ENCODE measurements at places on chromosomes 11 and 22. TPM values are rescaled to one million over a fixed set of nuclear protein-coding genes. Genes with fewer than 3 reads are reported as not detected.

The CEP126 gene
- total RNA-seq, result 2.1 TPM

The MMP8 gene
- not detected for total RNA-seq

The CTSW gene
- total RNA-seq, result not detected

The MMP12 gene
- not detected for total RNA-seq

The MAJIN gene
- not detected for total RNA-seq

The C11orf97 gene
- not detected for total RNA-seq

- H3K27me3 ChIP-seq, result peaks cover 7% of the 10 kb centered on the region
- H3K36me3 ChIP-seq, result no peaks in the 10 kb centered on the region
- H3K4me3 ChIP-seq, result no peak overlapping the region
- no peak for DNase-seq
- H3K4me1 ChIP-seq, result peaks cover 5% of the 10 kb centered on the region
These were observed 10.8 kb downstream of the PRR5L start for GRCh38 chr11:36306888-36307287.

- DNase-seq, result no peak
- no peaks in the 10 kb centered on the region for H3K4me1 ChIP-seq
- H3K27ac ChIP-seq, result no peak overlapping the region
- H3K27me3 ChIP-seq, result no peaks in the 10 kb centered on the region
These were observed 1046.1 kb downstream of the DLG2 start for GRCh38 chr11:84581083-84581482.

- no peak for DNase-seq
- no peak overlapping the region for H3K27ac ChIP-seq
- H3K4me3 ChIP-seq, result no peak overlapping the region
- H3K4me1 ChIP-seq, result no peaks in the 10 kb centered on the region
- H3K27me3 ChIP-seq, result peaks cover 47% of the 10 kb centered on the region
These were observed 95.0 kb downstream of the PDE2A start for GRCh38 chr11:72578991-72579815.

DNA sequence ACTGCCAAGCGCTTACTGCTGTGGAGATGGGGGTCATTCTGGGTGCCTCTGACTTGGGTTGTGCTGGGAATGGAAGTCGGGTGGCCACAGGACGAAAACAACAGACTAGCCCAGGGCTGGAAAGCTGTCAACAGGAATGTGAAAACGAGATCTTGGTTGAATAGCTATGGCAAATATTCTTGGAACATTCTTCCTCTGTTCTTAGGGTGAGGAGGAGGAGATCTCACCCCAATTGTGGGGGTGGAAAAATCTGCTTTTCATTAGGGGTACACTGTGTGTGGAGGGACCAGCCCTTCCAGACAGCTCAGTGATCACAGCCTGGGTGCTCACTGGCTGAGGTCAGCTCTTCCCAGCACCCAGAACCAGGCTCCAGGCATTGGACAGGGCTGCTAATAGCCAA, 52.0 kb upstream of the PRSS23 start:
- H3K36me3 ChIP-seq, result no peaks in the 10 kb centered on the region
- no peak for DNase-seq
- no peak overlapping the region for H3K27ac ChIP-seq
- peaks cover 2% of the 10 kb centered on the region for H3K4me1 ChIP-seq

DNA sequence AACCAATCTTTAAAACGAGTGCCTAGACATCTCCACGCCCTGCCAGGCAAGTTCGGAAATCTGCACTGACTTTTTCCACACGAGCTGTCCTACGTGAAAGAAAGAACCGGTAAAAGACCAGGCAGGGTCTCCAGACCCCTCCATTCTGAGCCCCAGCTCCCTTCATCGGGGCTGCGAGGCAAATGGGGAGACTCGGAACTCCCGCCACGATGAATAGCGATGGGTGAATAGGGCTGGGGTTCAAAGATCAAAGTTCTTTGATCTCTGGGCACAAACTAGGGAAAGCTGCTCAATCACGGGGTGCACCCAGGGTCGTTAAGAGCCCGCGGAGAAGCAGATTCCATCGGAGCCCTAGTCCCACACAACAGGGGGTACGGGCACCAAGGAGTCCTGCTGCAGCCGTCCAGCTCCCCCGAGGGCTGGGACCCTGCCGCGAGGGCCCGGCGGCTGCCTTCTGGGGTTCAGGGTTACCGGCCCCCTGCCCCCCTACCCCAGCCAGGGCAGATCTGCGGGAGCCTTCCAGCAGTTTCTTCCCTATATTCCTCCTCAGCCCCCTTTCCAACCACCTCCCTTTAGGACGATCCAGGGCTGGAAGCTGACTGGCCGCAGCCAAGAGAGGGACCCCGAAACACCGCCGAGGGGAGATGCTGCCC, 1.1 kb downstream of the LRP4 start:
- H3K27ac ChIP-seq, result peak overlapping the region; percentile 80
- peaks cover 63% of the 10 kb centered on the region for H3K27me3 ChIP-seq
- H3K36me3 ChIP-seq, result no peaks in the 10 kb centered on the region
- DNase-seq, result no peak

GRCh38 chr11:900545-900944, 10.1 kb downstream of the CHID1 start:
- DNase-seq, result no peak
- H3K4me1 ChIP-seq, result no peaks in the 10 kb centered on the region
- H3K27ac ChIP-seq, result no peak overlapping the region
- no peaks in the 10 kb centered on the region for H3K27me3 ChIP-seq
- H3K36me3 ChIP-seq, result peaks cover 8% of the 10 kb centered on the region

DNA sequence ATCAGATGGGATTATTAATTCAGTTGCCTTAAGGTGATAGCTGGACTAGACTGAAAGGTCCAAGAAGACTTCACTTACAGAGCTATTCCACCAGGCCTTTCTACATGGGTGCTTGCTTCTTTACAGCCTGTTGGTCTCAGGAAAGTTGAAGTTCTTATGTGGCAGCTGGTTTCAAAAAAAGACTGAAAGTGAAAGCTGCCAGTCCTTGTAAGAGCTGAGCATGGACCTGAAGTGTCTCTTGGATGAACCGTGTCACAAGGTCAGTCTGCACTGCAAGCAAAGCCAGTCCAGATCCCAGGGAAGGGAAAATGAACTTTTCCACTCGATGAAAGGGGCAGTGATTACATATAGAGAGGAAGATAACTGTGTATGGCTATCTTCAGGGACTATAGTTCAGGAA, 201.5 kb upstream of the LUZP2 start:
- no peaks in the 10 kb centered on the region for H3K36me3 ChIP-seq
- DNase-seq, result no peak
- H3K4me1 ChIP-seq, result no peaks in the 10 kb centered on the region
- no peak overlapping the region for H3K27ac ChIP-seq
- no peaks in the 10 kb centered on the region for H3K27me3 ChIP-seq
- no peak overlapping the region for H3K4me3 ChIP-seq

DNA sequence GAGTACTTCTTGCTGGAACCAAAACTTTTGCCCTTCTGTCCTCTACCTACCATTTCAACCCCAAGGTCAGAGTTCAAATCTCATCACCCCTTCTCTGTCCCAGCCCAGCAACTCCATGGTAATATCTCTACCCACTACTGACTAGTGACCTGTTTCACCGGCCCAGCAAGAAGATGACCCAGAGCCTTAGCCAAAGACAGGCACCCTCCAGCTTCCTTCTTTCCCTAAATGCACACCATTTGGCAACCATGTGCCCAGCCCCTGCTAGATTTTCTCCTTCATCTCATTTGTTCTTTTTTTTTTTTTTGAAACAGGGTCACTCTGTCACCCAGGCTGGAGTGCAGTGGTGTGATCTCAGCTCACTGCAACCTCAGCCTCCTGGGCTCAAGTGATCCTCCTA, 14.9 kb downstream of the ARAP1 start:
- H3K36me3 ChIP-seq, result peaks cover 6% of the 10 kb centered on the region
- H3K4me1 ChIP-seq, result peaks cover 19% of the 10 kb centered on the region
- no peak overlapping the region for H3K4me3 ChIP-seq
- no peak overlapping the region for H3K27ac ChIP-seq
- DNase-seq, result no peak

- H3K4me3 ChIP-seq, result no peak overlapping the region
- H3K27ac ChIP-seq, result no peak overlapping the region
- DNase-seq, result peak; percentile 29
These were observed 57.7 kb downstream of the BMAL1 start for GRCh38 chr11:13335319-13335718.

- H3K36me3 ChIP-seq, result no peaks in the 10 kb centered on the region
- H3K27ac ChIP-seq, result peak overlapping the region; percentile 99
- H3K4me1 ChIP-seq, result peaks cover 39% of the 10 kb centered on the region
- peak; percentile 66 for DNase-seq
- peak overlapping the region; percentile 69 for H3K4me3 ChIP-seq
These were observed 99.9 kb downstream of the MAML2 start for GRCh38 chr11:96242971-96243647.

DNA sequence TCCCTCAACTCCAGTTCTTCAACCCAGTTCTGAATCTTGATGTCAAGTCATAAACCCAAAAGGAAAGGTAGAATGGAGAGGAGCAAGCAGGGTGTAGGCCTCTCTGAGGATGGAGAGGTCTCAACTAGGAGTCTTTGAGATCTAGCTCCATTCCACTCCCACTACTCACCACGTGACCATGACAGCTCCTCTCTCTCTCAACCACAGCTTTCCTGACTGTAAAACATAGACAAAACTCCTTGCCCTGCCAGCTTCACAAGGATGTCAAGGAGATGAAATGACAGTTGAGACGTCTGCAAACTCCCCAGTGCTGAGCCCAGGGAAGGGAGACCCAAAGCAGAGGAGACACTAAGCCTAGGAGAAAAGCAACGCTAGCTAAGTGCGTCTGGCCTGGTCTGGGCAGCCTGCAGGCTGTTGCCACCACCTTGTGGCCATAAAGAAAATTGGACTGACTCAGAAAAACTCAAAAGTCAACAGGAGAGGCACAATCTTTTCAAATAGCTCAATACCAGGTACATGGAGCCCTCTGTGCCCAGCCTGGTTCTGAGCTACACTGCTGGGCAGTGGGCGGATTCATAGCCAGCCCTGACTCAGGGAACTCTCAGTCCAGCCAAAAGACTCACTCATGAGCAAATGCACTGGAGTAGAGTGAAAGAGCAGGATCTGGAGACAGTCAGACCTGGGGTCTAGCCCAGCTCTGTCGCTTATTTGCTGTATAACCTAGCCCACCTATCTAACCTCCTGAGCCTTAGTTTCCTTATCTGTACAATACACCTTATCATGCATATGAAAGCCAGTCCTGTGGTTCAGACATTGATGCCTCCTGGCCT, 3.4 kb downstream of the CLPB start:
- peaks cover 3% of the 10 kb centered on the region for H3K36me3 ChIP-seq
- DNase-seq, result no peak
- peaks cover 7% of the 10 kb centered on the region for H3K4me1 ChIP-seq
- H3K27ac ChIP-seq, result no peak overlapping the region
- H3K27me3 ChIP-seq, result no peaks in the 10 kb centered on the region

DNA sequence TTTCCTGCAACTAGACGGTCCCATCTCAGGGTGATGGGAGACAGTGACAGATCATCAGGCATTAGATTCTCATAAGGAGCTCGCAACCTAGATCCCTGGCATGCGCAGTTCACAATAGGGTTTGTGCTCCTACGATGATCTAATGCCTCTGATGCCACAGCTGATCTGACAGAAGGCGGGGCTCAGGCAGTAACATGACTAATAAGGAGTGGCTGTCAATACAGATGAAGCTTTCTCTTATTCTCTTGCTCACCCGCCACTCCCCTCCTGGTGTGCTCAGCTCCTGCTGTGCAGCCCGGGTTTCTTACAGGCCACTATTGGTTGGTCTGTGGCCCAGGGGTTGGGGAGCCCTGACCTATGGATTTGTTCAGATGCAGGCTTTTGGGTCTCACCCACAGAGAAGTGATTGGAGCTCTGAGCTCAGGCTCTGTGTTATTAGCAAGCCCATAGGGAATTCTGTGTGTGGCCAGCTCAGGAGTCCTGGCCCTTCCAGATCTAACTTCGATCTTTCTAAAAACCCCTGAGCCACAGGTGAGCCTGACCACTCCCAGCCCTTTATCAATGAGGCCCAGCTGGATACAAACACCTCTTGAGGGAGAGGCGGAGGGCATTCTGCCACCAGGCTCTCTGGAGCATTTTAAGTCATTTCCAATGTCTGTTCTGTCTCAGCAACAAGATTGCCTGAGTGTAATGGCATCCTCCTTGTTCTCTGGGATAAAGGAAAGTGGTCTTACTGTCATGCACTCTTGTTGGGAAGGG, 351.8 kb downstream of the BUD13 start:
- no peak overlapping the region for H3K4me3 ChIP-seq
- no peaks in the 10 kb centered on the region for H3K36me3 ChIP-seq
- peaks cover 2% of the 10 kb centered on the region for H3K4me1 ChIP-seq
- no peak for DNase-seq

DNA sequence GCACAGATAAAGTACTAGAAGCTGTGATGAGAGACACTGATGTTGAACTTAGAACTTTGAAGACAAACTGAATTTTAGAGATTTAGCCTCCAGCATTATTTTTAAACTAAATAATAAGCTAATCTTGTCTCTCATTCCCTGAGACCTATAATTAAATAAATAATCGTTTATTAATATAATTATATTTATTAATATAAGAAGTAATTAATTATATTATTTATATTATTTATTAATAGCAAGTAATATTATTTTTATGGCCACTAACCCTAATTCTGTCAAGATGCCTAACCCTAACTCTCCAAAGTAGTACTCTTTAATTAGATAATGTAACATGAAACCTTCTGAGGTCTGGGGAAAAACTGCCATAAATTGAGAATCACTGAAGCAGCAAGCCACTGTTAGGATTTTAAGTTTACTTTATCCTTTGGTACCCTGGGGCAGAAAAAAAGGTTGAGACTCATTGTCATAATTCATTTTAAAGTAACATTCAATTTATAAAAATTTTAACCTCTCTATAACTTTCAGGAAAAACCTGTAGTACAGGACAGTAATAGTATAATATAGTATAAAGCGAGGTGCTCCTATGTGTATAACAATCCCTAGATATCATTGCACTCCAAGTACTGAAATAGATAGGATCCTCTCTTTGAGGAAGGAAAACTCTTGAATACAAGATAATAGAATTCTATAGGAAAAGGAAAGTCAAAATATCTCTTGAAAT, 85.4 kb downstream of the TTC28 start:
- H3K4me3 ChIP-seq, result no peak overlapping the region
- H3K27me3 ChIP-seq, result no peaks in the 10 kb centered on the region
- H3K4me1 ChIP-seq, result no peaks in the 10 kb centered on the region

DNA sequence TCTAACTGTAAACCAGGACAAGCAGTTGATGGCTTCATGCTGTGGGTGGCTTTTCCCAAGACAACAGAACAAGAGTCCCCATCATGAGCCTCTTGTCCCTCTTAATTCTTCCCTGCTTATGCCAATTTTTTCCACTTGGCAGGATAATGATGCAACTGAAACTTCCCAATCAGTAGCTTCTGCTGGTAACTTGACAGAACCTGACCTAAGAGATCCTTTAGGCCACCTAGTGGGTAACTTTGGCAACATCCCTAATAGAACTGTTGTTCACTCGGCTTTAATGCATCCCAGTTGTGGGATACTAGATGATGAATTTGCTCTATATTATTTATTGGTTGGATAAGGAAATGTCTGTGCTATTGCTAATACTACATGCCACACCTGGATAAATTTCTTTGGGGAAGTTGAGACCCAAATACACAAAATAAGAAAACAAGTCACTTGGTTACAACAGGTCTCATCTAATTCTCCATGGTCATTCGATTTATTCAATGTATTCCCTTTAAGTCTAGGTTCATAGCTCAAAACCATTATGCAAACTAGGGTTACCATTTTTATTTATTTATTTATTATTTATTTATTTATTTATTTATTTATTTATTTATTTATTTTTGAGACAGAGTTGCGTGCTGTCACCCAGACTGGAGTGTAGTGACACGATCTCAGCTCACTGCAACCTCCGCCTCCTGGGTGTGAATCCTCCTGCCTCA, 41.4 kb upstream of the NFAM1 start:
- peaks cover 18% of the 10 kb centered on the region for H3K27me3 ChIP-seq
- no peaks in the 10 kb centered on the region for H3K36me3 ChIP-seq
- no peaks in the 10 kb centered on the region for H3K4me1 ChIP-seq
- no peak overlapping the region for H3K4me3 ChIP-seq

- H3K36me3 ChIP-seq, result peaks cover 3% of the 10 kb centered on the region
- H3K4me3 ChIP-seq, result no peak overlapping the region
- no peak overlapping the region for H3K27ac ChIP-seq
- H3K27me3 ChIP-seq, result no peaks in the 10 kb centered on the region
- H3K4me1 ChIP-seq, result peaks cover 18% of the 10 kb centered on the region
These were observed 58.7 kb downstream of the DENND5A start for GRCh38 chr11:9206496-9206895.
